ENCODE measurements at places on chromosomes 5 and 9.

DNA sequence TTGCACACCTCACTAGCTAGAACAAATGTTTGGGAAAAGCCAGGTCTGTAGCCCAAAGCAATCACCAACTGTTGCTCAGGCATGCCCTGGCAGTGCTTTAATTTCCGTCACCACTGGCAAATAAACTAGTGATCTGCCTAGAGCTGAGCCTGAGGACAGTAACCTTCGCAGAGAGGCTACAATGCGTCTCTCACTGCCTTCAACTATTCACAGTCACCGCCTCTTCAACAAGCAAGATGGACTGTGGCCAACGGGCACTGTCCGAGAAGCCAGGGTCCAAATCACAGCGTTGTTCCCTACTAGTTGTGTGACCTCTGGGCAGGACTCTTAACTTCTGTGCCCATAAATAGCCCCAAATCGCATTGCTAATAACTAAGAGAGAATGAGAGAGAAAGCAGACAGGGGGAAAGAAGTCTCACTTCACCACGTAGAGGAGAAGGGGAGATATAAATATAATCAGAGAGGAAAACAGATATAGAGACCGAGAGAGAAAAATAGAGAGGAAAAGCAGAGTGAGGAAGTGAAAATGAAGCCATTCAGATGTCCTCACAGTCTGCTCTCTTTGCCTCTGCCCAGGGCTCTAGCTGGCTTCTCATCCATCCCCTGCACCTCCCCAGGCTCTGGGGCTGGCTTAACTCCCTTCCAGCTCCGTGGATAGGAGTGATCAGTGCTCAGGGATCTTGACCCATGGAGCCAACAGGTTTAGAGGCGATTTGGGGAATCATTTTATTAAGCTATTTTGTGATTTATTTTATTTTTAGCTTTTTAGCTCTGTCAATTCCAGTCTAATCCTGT, 157.9 kb downstream of the ZDHHC21 start:
- no peak overlapping the region for H3K27ac ChIP-seq
- no peak for DNase-seq
- H3K36me3 ChIP-seq: no peaks in the 10 kb centered on the region
- H3K27me3 ChIP-seq: peaks cover 2% of the 10 kb centered on the region

DNA sequence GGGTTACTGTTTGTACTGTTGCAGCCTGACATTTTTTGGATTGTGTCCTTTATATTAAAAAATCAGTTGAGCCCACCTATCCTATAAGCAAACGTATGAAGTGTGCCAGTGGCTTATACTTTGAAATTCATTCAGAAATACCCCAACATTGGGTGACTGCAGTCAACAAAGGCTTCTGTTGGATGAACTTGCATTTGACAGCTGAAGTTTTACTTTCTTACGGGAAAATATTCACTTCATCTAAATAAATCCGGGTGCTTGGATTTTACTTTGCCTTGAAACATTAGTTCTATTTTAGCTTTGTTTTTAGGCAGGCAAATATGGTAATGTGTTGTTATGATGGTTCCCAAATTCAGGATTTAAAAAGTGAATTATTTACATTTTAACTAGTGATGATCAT, 21.7 kb downstream of the EXOSC2 start:
- no peaks in the 10 kb centered on the region for H3K27me3 ChIP-seq
- H3K4me1 ChIP-seq: peaks cover 6% of the 10 kb centered on the region
- no peak for DNase-seq
- H3K27ac ChIP-seq: no peak overlapping the region
- no peaks in the 10 kb centered on the region for H3K36me3 ChIP-seq
- peak overlapping the region; percentile 89 for H3K4me3 ChIP-seq

DNA sequence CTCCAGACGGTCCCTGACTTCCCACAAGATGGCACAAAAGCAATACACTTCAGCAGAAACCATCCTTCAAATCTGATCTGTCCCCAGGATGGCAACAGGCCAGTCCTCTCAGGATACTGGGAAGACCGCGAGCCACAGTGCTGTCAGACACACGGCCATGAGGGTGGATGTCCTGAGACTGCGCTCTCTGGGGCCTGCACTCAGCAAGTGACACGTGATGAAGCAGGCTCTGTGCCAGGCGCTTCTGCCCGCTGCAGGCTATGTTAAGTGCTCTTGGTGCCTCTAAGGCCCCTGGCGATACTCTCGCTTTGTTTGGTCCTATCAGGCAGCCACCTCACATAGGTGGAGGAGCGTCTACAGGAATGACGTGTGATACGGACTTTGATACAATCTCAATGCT, 7.1 kb downstream of the BRD9 start:
- H3K4me1 ChIP-seq: no peaks in the 10 kb centered on the region
- no peak for DNase-seq
- no peaks in the 10 kb centered on the region for H3K27me3 ChIP-seq
- H3K4me3 ChIP-seq: no peak overlapping the region
- H3K36me3 ChIP-seq: peaks cover 99% of the 10 kb centered on the region

- peaks cover 86% of the 10 kb centered on the region for H3K27me3 ChIP-seq
- H3K36me3 ChIP-seq: no peaks in the 10 kb centered on the region
- DNase-seq: no peak
- no peak overlapping the region for H3K4me3 ChIP-seq
- H3K4me1 ChIP-seq: no peaks in the 10 kb centered on the region
Measured at GRCh38 chr9:32782476-32783167, 718 bp upstream of the TMEM215 start.

- no peaks in the 10 kb centered on the region for H3K4me1 ChIP-seq
- no peak overlapping the region for H3K27ac ChIP-seq
- H3K36me3 ChIP-seq: no peaks in the 10 kb centered on the region
- H3K4me3 ChIP-seq: no peak overlapping the region
- H3K27me3 ChIP-seq: peaks cover 82% of the 10 kb centered on the region
Measured at GRCh38 chr5:93604644-93605515, 21.9 kb downstream of the NR2F1 start.

- no peak overlapping the region for H3K4me3 ChIP-seq
- H3K36me3 ChIP-seq: no peaks in the 10 kb centered on the region
- no peaks in the 10 kb centered on the region for H3K4me1 ChIP-seq
- no peak for DNase-seq
Measured at GRCh38 chr9:126919193-126919592, 4.6 kb downstream of the RALGPS1 start.

- H3K4me1 ChIP-seq: no peaks in the 10 kb centered on the region
- no peaks in the 10 kb centered on the region for H3K27me3 ChIP-seq
- H3K27ac ChIP-seq: no peak overlapping the region
- DNase-seq: no peak
- no peaks in the 10 kb centered on the region for H3K36me3 ChIP-seq
Measured at GRCh38 chr5:176888865-176889165, 10.3 kb downstream of the HK3 start.

DNA sequence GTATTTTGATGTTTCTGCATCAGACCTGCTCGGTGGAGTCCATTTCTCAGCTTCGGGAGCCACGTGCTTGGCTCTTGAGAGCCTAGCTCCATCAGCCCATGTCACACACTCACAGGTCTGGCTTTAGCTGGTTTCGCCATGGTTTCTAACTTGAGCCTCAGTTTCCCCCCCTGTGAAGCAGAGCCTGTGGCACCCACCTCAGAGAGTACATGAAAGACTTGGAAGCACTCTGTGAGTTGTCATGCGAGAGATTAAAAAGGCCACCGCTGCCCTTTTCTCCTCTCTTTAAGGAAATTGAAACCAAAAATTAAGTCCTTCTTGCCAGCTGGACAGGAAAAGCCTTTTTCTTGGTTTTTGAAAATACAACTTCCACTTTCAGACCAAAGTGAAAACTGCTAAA, 8.8 kb downstream of the TENT4A start:
- no peak overlapping the region for H3K4me3 ChIP-seq
- no peak overlapping the region for H3K27ac ChIP-seq
- H3K36me3 ChIP-seq: peaks cover 61% of the 10 kb centered on the region
- peak; percentile 17 for DNase-seq
- no peaks in the 10 kb centered on the region for H3K27me3 ChIP-seq
